ENCODE measurements at places on chromosomes 7 and 10.

GRCh38 chr10:31773749-31774298, 154.8 kb downstream of the ARHGAP12 start:
- no peak for DNase-seq

DNA sequence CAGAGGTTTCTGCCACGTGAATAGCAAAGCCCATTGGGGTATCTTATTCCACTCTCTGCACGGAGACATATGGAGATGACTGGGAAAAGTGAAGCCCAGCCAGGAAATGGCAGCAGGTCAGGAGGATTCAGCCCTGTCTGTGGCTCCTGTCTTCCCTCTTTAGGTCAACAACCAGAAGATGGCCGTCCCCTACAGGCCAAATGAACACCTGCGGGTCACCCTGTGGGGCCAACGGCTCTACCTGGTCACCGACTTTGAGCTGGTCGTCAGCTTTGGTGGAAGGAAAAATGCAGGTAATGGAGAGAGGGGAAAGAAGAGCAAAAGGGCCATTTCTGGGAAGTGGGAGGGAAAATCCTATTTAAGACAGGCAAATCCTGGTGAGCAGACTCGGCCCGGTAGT, 38.3 kb downstream of the EPHB4 start:
- DNase-seq = no peak

GRCh38 chr7:158270856-158271413, 316.7 kb downstream of the PTPRN2 start:
- no peak for DNase-seq

DNA sequence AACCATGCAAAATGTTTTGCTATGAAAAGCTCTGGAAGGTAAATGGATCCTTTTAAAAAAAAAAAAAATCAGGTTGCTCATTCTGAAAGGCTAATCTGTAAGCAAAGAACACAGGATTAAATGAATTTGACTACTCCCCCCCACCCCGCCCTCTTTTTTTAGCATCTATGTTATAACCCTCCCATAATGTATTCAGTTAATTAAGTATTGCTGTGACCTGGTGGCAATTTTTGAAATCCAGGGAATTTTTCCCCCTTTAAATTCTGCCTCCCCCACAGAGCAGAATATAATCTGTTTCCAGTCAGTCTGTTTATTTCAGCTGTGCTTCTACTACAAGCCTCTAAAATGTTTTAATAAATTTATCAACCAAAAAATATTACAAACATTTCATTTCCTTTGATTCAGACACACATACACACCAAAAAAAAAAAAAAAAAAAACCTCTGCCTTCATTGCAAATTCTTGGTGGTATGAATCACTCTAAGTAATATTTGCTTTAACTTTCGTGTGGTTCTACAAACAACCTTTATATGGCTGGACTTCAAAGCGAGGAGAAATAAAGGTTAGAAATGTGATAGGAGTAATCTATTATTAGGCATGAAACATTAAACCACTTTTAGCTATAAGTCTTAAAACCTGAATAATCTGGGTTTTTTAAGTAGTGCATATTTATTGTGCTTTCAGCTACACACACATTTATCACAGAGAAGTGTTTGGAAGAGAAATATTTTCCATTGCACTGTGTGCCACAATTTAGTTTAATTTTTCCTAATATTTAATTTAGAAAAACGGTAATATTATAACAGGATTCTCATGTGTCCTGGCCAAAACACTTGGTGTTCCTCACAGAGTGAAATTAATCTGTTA, 64.4 kb upstream of the ARID5B start:
- peak; percentile 68 for DNase-seq

DNA sequence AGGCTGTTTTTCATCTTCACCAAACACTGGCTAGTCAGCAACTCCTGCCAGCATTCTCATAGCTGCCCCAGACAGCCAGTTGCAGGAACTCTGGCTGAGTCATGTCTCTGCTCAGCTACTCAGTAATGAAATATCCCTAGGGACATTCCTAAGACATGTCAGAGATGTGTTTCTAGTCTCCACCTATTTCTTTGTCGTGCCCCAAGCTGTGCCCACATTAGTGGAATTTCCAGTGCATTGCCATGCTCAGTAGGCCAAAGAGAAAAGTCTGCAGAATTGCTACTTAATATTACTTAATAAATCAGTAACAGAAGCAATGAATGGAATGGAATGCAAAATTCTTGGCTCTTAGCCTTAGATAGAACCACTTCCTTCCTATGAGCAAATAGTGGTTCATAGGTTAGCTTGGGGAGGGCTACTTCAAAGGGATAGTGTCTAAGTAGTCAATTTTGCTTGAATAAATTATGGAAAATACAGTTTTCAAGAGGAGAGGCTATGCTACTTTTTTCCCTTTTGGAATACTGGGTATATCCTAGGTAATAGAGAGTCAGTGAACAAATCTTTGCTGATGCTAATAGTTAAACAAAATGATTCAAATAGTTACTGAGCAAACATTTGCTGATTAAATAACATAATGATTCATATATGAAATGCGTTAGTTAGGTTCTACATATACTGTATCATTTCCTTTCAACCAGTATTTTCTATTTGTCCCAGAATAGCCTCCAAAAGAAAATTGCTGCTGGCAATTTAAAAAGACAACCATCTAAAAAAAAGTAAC, 23.6 kb upstream of the SEMA3C start:
- DNase-seq = peak; percentile 94

- no peak for DNase-seq
These were observed 97.7 kb downstream of the RGS10 start for GRCh38 chr10:119444866-119445265.

DNA sequence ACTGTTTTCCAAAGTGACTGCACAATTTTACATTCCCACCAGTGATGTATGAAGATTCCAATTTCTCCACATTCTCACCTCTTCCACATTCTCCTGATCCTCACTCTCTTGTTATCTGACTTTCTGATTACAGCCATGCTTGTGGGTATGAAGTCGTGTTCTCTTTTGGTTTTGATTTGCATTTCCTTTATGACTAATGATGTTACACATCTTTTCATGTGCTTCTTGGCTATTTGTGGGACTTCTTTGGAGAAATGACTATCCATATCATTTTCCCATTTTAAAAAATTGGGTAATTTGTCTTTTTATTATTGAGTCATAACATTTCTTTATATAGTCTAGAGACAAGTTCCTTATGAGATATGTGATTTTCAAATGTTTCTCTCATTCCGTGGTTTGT, 10.5 kb upstream of the GIMAP8 start:
- no peak for DNase-seq

DNA sequence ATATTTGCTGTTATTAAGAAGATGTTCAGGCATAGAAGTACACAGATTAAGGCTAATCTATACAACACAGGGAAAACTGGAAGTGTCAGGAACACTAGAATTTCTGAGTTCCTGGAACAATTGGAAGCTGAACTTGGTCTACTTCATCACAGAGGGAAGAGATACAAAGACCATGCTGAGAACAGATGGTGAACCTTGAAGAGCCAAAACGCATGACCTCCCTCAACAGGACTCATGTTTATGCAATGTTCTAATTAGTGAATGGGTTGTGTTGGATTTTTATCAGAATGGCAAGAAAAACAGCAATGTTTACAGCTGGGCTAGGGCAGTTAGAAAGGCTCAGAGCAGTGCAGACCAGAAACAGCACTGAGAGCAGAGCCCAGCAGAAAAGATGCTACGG, 94.9 kb downstream of the SFMBT2 start:
- DNase-seq = no peak

GRCh38 chr7:106793015-106793975, 71.8 kb upstream of the PIK3CG start:
- DNase-seq = peak; percentile 59

DNA sequence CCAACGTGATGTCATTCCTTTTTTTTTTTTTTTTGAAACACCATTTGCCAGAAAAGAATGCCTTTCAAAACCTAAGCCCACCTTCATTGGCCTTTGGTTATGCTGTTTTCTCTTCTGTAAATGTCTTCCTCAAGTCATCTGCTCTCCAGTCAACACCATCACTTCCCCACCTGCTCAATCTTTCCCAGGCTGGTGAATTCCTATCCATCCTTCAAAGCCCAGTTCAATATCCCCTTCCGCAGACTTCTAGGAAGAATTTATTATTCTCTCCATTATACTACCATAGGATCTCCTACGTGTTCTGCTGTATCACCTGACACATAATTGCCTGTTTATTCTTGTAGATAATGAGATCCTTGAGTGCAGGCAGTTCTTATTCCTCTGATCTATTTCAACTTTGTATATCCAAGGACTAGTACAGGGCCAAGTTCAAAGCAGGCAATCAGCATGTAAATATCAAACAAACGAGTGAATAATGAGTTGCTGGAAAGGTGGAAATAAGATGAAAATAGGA, 73.5 kb upstream of the PRR15 start:
- DNase-seq = no peak

DNA sequence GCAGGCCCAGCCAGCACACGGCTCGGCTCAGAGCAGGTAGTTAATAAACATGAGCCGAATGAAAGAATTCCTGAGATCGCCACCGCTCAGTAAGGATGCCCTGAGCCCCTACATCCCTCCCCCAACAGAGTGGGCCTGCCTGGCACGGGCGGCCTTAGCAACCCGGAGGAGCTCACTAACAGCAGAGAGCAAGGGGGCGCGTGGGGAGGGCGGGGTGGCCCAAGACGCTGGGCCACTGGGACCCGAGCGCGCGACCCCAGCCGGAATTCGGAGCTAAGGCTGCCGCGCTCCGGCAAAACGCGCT, 403 bp upstream of the ENO4 start:
- peak; percentile 12 for DNase-seq

DNA sequence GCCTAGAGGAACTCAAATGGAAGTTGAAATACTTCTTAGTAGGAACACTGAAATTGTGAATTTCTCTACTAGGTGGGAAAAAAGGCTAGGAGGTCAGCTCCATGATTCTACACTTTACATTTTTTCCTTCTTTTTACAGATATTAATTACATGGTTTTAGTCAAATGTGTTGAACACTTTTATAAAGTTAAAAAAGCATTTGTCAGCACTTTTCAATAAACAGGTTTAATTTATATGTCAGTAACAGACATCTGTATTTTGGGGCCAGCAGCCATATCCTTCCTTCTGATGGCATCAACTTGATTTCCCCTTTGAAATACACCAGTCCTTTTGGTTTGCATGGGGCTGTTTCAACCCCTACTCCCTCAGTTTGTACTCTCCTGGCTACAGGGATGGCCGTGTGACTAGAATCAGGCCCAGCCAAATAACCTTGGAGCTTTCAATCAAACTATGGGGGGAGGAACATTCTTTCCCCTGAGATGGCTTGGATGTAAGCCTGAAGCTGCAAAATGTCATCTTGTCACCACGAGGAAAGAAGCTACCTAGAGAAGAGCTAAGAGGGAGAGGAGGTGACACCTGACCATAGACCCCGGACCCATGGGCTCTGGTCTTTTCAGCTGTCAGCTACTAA, 171.0 kb upstream of the NEBL start:
- DNase-seq = no peak

DNA sequence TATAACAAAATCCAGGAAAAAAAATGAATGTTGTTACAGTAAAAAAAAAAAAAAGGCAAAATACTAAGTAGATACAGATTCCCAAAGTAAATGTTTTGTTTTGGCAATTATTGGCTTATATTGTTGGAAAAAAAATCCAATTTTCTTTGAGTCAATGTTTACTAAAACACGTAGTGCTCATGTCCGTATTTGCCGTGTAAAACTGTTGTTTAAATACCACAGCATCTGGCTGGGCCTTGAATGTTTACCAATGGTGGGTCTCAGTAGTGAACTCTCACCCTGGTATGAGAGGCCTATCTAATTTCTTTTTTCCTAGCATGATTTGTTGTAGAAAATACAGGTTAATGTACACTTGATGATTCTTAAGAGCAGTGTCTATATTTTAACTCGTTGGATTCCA, 41.4 kb upstream of the SLC26A5 start:
- DNase-seq = no peak

GRCh38 chr7:83455612-83456011, 193.3 kb downstream of the SEMA3E start:
- no peak for DNase-seq

DNA sequence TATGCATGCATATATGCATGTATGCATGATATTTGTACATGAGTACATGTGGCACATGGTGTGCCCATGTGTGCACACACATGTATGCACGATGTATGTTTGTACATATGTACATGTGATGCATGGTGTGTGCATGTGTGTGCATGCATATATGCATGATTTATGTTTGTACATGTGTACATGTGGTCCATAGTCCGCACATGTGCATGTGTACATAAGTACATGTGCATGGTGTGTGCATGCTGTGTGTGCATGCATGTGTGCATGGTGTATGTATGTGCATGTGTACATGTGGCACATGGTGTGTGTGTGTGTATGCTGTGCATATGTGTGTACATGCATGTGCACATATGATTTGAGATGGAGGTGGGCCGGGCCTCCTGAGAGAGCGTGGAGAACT, 384.2 kb downstream of the TYW1 start:
- no peak for DNase-seq

GRCh38 chr10:102112210-102112817, 7.9 kb downstream of the LDB1 start:
- no peak for DNase-seq

- no peak for DNase-seq
These were observed 27.3 kb downstream of the ANTXRL start for GRCh38 chr10:46314071-46314470.

DNA sequence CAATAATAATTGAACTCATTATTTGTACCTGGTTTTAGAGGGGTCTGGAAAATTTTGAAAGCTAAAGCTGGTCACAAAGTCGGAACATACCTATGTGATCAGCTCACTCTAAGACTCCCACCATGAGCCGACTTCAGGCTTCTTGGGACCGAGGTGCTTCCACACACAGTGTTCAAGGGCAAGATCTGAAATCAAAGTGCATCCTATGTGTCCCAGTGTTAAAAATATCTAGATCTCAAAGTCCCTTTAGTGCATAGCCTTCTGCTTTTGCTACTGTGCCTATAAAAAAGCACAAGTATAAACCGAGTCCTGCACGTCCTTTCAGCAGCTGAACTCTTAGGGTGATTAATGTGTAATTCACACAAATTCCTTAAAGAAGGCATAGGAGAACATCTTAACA, 43.5 kb upstream of the FXYD4 start:
- no peak for DNase-seq

- no peak for DNase-seq
These were observed 274.3 kb downstream of the PRKG1 start for GRCh38 chr10:51348622-51349021.

GRCh38 chr7:142519079-142520078, 229.9 kb upstream of the PRSS1 start:
- no peak for DNase-seq

GRCh38 chr7:45563941-45564461, 10.2 kb upstream of the ADCY1 start:
- no peak for DNase-seq

GRCh38 chr7:135977742-135978066, 545 bp upstream of the MTPN start:
- DNase-seq = no peak

- no peak for DNase-seq
These were observed 52.3 kb upstream of the RET start for GRCh38 chr10:43024524-43024923.

Data from RWPE1 (cell line).